Heart left ventricle (tissue), 16 donors: ENCODE measurements at places on chromosomes 5 and 9. TPM values are rescaled to one million over a fixed set of nuclear protein-coding genes. Genes with fewer than 3 reads are reported as not detected.

Gene IL3
- total RNA-seq = not detected

Gene COL15A1
- total RNA-seq = 46.7 TPM

Gene MOB3B
- 2.3 TPM for total RNA-seq

Gene PCDHGB2
- 9.8 TPM for total RNA-seq

Gene NR5A1
- not detected for total RNA-seq

Gene ARAP3
- total RNA-seq = 10.0 TPM

Gene NR6A1
- total RNA-seq = 2.1 TPM

Gene ISL1
- total RNA-seq = not detected

Gene UAP1L1
- 9.4 TPM for total RNA-seq

Gene LIX1
- total RNA-seq = not detected

Gene ASTN2
- total RNA-seq = 2.8 TPM

Gene RETREG1
- total RNA-seq = 169 TPM

Gene C9orf153
- total RNA-seq = 0.72 TPM

Gene TAL2
- not detected for total RNA-seq

Gene PLCXD3
- 54.0 TPM for total RNA-seq

Gene TMEM167A
- 42.5 TPM for total RNA-seq
